Calu3 (cell line): ENCODE measurements at places on chromosomes 7 and 10. TPM values are rescaled to one million over a fixed set of nuclear protein-coding genes. Genes with fewer than 3 reads are reported as not detected.

DNA sequence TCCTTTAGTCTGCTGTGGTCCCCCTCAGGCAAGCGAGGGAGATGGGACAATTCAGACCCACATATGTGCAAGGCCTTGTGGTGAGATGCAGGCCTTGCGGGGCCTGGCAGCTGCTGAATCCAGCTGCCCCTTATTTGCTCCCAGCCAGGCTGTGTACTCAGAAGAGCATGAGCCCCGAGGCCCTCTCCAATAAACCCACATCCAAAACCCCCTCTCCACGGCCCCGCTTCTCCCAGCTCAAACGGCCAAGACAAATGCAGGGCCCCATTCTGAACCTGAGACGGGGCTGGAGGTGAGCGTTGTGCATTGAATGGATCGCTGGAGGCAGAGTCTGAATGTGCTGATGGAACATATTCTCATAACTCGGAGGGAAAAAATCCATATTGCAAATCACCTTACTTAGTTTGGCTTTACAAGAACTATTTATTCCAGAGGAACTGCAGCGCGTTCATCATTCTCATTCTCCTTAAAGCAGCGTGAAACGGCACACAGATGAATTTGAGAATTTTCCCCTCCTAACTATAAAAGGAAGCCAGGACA is 169.2 kb upstream of the LYZL2 start:
- H3K27ac ChIP-seq, result no peak overlapping the region
- H3K36me3 ChIP-seq, result no peaks in the 10 kb centered on the region
- no peak overlapping the region for H3K4me3 ChIP-seq
- no peaks in the 10 kb centered on the region for H3K4me1 ChIP-seq
- no peaks in the 10 kb centered on the region for H3K27me3 ChIP-seq
- DNase-seq, result no peak

Gene STEAP2
- total RNA-seq, result 38.5 and 38.7 TPM in 2 replicates

GRCh38 chr10:72887043-72887442 is 6.5 kb upstream of the OIT3 start:
- no peaks in the 10 kb centered on the region for H3K27me3 ChIP-seq
- H3K27ac ChIP-seq, result no peak overlapping the region
- H3K4me3 ChIP-seq, result no peak overlapping the region
- no peaks in the 10 kb centered on the region for H3K4me1 ChIP-seq
- peaks cover 49% of the 10 kb centered on the region for H3K36me3 ChIP-seq
- DNase-seq, result no peak

DNA sequence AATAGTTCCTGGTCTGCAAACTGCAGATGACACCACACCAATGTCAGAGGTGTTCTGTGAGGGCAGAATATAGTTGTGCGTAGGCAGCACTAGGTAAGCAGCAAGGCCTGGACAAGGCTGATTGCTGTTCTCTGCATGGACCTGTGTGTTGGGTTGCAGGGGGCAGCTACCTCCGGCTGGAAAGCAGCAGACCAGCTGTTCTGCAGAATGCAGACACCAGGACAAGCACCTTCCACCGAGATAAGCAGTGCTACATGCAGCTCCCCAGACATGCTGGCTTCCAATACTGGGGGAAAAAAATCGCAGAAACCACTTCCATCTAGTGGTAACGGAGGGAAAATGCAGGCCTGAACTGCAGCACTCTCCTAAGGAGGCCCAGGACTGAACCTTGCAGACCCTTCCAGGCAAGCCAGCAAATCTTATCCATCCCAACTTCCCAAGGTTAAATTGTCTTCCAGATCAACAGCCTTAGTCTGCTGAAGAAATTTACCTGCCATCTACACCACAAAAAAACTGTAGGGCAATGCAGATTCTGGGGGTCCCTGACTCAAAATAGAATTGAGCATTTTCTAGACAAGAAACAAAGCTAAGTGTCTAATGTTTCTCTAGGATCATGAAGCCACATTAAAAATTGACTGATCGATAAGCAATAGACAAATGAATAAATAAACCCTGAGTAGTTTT is 50.5 kb upstream of the COBL start:
- DNase-seq, result peak; percentile 76
- H3K4me1 ChIP-seq, result peaks cover 9% of the 10 kb centered on the region

Gene LRRD1
- not detected in 2 replicates for total RNA-seq

DNA sequence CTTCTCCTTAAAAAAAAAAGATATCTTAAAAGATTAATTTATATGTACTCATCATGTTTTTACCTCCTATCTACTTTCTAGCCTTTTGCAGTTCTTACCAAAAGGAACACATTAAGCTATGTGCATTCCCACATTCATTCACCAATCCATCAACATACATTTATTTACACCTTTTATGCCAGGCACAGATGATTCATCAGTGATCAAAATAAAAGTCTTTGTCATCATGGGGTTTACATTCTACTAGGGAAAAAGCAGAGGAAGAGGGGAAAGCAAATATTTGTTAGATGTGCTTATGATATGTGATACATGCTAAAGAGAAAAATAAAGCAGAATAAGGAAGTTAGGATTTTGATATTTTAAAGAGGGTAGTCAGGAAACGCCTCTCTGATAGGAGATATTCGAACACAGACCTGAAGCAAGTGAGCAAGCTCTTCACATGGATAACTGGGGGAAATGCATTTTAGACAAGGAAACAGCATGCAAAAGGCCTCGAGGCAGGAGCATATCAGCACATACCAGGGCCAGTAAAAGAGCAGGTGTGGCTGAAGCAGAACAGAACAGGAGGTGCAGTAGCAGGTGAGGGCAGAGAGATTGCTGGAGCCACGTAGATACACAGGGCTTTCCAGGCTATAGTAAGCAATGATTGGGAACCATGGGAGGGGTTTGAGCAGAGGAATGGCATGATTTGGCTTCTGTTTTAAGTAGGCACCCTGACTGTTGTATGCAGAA is 67.4 kb downstream of the REEP3 start:
- H3K36me3 ChIP-seq, result no peaks in the 10 kb centered on the region
- peak; percentile 25 for DNase-seq
- H3K4me3 ChIP-seq, result no peak overlapping the region
- H3K27me3 ChIP-seq, result no peaks in the 10 kb centered on the region

DNA sequence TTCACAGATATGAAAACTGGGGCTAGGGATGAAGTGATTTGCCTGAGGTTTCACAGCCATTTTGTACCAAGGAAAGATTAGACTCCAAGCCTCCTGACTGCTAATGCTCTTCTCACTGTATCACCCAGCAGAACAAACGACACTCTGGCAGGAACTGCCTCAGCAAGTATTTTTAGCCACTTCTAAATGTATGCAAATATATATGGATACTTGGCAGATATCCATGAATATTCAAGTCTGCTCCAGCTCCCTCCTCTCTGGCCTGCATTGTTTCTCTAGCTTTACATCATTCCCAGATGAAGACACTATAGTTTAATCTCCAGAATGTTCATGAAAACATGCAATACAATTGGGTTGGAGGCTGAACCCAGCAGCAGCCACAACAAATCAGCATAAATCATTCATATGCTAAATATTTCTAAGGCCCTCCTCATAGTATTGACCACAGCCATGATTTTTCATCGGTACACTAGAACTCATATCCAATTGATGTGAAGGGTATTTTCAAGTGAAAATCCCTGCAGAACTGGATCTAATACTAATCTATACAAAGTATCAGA is 65.5 kb downstream of the HPSE2 start:
- no peaks in the 10 kb centered on the region for H3K4me1 ChIP-seq
- no peak for DNase-seq
- H3K36me3 ChIP-seq, result no peaks in the 10 kb centered on the region

- H3K27me3 ChIP-seq, result no peaks in the 10 kb centered on the region
- H3K4me1 ChIP-seq, result no peaks in the 10 kb centered on the region
- no peak for DNase-seq
- H3K27ac ChIP-seq, result no peak overlapping the region
- no peaks in the 10 kb centered on the region for H3K36me3 ChIP-seq
These were observed 76.4 kb upstream of the CCNY start for GRCh38 chr10:35259769-35260397.

- no peaks in the 10 kb centered on the region for H3K27me3 ChIP-seq
- no peak overlapping the region for H3K27ac ChIP-seq
- DNase-seq, result no peak
- H3K4me3 ChIP-seq, result no peak overlapping the region
These were observed 692.7 kb downstream of the MAGI2 start for GRCh38 chr7:78760620-78761355.

GRCh38 chr10:98096731-98097130 is 37.7 kb upstream of the R3HCC1L start:
- no peaks in the 10 kb centered on the region for H3K36me3 ChIP-seq
- DNase-seq, result no peak
- H3K4me3 ChIP-seq, result no peak overlapping the region
- no peaks in the 10 kb centered on the region for H3K4me1 ChIP-seq
- no peak overlapping the region for H3K27ac ChIP-seq

Gene DDC
- 3.7 and 5.2 TPM in 2 replicates for total RNA-seq

GRCh38 chr10:88342733-88343310 is 240.3 kb downstream of the RNLS start:
- no peaks in the 10 kb centered on the region for H3K27me3 ChIP-seq
- no peak for DNase-seq
- H3K4me1 ChIP-seq, result no peaks in the 10 kb centered on the region

Gene AKR1D1
- total RNA-seq, result not detected in 2 replicates

DNA sequence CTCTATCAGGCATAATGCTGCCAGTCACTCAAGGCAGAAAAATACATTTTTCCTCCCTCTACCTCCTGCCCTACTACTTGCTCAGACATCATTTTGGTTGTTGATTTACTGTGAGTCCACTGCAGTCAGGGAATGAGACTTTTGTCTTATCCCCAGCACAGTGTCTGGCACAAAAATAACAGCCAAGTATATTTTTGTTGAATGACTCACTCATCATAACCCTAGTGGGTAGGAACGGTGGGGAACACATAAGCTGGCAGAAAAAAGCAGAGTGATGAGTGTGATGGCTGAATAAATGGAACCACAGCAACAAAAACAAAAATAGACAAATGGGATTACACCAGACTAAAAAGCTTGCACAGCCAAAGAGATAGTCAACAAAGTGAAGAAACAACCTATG is 65.8 kb upstream of the LAMB4 start:
- DNase-seq, result no peak
- H3K36me3 ChIP-seq, result no peaks in the 10 kb centered on the region
- H3K27me3 ChIP-seq, result no peaks in the 10 kb centered on the region
- H3K27ac ChIP-seq, result no peak overlapping the region

- H3K36me3 ChIP-seq, result no peaks in the 10 kb centered on the region
- peaks cover 39% of the 10 kb centered on the region for H3K4me1 ChIP-seq
- H3K4me3 ChIP-seq, result peak overlapping the region; percentile 16
- peak; percentile 67 for DNase-seq
These were observed 704.0 kb upstream of the LRRN3 start for GRCh38 chr7:110386913-110387312.

Gene TCAF2
- total RNA-seq, result 0.34 and 0.52 TPM in 2 replicates
